ENCODE measurements at places on chromosomes 1 and 21.

DNA sequence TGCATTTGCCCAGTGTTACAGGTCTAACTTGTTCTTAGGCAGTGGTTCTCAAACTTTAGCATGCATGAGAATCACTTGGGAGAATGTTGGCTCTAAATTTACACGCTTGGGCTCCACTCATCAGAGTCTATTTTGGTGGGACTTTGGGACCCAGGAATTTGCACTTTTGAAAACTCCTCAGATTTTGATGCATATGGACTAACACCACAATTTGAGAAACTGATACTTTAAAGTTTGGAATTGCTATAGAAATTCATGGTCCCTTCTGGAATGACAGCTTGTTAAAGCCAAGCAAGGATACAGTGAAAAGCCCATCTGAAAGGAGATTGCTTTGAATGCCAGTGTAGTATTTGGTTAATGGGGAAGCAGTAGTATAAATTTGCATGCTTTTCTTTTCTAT lies 31.5 kb downstream of the GPR52 start:
- no peak for DNase-seq

- no peak for DNase-seq
Observed at GRCh38 chr21:25385911-25386474, 221.3 kb downstream of the MRPL39 start.

DNA sequence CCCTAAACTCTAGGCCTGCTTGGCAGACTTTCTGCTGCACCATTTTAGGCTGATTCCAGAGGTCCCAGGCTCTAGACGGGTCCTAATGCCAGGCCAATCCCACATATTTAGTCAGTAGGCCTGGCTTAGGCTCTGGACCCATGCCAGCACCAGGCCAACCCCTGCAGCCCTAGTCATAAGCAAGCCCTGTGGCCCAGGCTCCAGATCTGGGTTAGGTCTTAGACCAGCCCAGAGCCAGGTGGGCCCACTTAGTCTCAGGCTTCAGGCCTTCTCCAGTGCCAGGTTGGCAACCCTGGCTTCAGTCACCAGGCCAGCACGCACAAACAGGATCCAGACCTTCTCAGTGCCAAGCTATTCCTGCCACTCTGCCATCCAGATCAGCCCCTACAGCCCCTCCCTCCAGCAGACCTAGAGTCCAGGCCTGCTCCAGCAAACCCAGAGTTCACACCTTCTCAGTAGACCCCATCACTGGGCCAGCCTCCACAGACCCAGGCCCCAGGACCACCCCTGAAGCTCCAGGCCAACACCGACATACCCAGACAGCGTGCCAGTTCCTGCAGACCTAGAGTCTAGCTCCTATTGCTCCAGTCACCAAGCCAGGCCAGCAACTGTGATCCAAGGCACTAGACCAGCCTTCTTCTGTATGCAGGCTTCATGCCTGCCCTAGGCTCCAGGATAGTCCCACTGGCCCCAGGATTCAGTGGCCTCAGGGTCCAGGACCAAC lies 467.6 kb downstream of the RWDD3 start:
- no peak for DNase-seq

GRCh38 chr21:33874161-33874560 lies 41.4 kb downstream of the ATP5PO start:
- no peak for DNase-seq

GRCh38 chr1:213997038-213997771 lies 9.4 kb downstream of the PROX1 start:
- DNase-seq = no peak

DNA sequence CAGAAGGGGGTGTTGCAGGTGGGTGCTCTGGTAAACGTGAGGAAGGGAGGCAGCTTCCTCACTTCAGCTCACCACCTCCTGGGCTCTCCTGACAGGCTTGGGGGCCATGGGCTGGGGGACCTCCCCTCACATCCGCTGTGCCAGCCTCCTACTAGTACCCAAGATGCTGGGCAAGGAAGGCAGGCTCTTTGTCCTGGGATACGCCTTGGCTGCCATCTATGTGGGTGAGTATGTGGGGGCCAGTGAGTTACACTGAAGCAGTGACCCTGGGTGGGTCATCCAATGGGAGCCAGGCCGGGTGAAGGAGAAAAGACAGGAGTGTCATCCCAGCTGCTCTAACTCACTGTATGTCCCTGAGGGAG lies 5.7 kb downstream of the DCST1 start:
- no peak for DNase-seq

DNA sequence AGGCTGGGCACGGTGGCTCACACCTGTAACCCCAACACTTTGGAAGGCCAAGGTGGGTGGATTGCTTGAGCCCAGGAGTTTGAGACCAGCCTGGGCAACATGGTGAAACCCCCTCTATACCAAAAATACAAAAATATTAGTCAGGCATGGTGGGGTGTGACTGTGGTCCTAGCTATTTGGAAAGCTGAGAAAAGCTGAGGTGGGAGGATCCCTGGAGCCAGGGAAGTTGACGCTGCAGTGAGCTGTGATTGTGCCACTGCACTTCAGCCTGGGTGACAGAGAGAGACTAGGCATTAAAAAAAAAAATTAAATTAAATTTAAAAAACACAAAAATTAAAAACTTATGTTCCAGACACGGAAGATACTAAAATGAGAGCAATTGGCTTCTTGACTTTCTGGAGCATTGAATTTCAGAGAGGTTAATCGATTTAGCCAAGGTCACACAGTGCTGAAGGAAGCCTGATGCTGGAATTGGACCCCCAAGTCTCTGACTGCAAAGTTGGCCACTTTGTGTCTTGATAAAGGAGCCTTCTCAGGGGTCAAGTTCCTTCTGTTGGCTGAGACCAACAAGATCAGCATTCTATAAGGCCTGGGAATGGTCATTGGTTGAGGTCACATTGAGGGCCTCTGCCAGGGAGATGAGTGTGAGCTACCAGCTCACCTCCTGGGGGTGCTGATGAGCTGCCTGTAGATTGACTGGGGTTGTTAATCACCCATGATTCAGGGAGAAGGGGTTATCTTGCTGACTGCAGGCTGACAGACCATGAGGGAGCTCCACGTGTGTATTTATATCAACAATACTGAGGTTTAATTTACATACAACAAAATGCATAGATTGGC lies 54.3 kb downstream of the RPS6KA1 start:
- peak; percentile 63 for DNase-seq

- no peak for DNase-seq
Observed at GRCh38 chr1:66403007-66403731, 130.8 kb upstream of the SGIP1 start.

GRCh38 chr21:45859762-45860357 lies 121.7 kb upstream of the COL6A1 start:
- no peak for DNase-seq

- DNase-seq = no peak
Observed at GRCh38 chr21:25054689-25055088, 552.6 kb downstream of the MRPL39 start.

- no peak for DNase-seq
Observed at GRCh38 chr1:21337928-21338572, 47.8 kb upstream of the ECE1 start.

DNA sequence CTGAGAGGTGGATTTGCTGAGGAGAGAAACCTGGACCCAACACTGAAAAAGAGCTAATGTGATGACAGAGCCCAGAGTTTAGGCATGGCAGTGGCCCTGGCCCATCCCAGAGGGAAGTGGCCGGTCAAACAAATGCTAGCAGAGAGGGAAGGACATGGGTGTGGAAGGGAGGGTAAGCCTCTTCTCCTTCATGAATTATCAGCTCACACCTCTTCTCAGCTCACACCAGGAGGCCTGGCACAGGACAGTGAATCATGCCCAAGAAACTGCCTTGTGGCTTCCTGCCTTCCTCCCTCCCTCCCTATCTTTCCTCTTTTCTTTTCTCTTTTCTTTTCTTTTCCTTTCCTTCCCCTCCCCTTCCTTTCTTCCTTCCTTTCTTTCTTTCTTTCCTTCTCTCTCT lies 1.3 kb upstream of the SPRR3 start:
- no peak for DNase-seq

DNA sequence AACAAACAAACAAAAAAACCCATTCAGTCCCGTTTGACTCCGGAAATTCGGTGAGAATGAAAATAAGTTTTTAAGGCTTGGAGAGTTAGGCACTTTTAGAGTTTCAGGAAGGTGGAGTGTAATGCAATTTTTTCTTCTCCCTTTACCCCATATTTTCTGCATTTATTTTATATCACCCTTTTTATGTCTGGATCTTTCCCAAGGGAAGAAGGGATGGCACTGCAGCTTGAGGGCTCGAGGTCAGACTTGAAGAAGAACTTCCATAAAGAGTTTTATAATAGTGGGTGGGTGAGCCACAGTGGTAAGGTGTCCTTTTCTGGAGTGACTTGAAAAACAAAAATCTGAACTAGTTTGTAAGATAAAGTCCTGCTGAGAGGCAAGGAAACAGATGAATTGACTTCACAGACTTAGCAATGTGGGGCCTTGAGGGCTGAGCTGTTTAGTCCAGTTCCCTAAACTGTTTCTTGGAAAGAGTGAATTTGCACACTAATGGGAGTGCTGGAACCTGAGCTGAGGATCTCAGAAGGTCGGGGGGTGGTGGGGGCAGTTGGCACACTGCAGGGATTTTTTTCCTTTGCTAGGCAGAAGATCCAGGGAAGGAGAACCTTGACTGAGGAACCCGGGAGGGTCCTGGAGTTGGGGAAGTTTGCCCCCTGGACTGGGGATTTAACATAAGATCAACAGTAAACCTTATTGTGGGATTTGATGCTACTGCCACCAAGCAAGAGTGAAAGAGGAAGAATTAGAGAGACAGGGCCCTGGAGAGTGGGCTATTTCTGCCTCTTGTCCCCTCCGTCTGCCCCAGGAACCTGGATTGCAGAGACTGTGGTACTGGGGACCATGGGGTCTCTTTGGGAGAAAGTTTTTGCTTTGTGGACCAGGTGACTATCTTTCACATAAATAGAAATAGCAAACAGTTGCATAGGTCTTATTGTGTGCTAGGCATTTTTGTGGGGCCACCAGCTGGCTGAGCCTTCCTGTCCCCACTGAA lies 1.8 kb upstream of the MEX3A start:
- no peak for DNase-seq

DNA sequence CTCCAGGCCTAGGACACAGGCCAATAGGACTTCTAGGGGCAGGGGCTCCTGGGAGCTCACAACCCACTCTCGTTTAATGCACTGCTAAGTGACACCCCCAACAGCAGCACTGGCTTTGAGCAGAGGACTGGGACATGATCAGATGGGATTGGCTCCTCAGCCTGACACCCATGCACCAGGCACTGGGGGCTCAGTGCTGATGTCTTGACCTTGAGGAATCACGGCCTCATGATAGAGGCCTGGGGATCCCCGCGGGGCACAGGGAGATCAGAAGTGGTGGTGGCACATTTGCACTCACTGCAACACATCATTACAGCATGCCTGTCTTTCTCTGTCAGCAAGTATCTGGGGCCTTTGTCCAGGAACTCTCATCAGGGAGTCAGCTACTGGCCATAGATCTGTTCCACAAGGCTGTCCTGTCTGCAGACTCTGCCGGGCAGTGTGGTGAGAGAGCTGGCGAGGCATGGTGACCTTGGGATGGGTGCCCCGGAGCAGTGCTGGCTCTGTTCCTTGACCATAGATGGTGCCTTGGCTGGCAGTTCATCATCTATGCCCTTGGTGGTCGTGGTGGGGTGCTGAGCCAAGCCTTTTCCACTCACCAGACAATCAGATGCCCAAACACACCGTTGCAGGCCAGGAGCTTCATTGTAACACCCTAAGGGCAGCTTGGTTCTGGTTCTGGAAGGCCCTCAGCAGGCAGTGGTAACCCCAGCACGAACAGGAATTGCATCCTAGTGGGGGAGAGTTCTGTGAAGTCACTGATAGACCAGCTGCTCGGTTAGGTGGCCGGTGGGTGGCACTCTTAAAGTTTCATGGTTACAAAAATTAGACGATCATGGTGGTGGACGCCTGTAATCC lies 22.2 kb upstream of the PARP1 start:
- no peak for DNase-seq

- no peak for DNase-seq
Observed at GRCh38 chr1:197399755-197400521, 131.9 kb downstream of the CRB1 start.

- no peak for DNase-seq
Observed at GRCh38 chr1:53388963-53389362, 61.1 kb upstream of the LRP8 start.

DNA sequence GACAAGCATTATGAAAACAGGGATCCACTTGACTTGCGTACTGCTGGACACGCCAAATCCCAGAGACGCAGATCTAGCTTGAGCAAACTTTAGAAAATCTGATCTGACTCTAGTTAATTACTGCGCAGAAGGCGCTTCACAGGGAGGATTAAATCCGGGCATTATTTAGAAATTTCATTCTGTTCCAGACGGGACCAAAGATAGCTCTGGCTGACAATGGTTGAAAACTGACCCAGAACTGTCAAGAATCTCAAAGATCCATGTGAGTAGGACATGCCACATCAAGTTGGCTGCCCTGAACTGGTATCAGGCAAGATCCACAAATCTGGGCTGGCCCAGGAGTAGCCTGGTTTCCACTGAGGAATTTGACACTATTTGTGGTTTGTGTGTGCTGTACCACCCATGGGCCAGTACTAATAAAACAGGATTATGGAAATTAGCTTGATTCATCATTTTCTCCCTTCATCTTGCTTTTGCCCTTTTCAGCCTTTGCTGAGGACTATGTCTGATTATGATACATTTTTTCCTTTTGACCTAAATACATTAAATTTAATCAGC lies 171.0 kb downstream of the VAV3 start:
- DNase-seq = no peak

- DNase-seq = peak; percentile 13
Observed at GRCh38 chr21:35578831-35579471, 481.4 kb downstream of the SETD4 start.

GRCh38 chr1:111252786-111253185 lies 25.3 kb downstream of the CHI3L2 start:
- DNase-seq = no peak

DNA sequence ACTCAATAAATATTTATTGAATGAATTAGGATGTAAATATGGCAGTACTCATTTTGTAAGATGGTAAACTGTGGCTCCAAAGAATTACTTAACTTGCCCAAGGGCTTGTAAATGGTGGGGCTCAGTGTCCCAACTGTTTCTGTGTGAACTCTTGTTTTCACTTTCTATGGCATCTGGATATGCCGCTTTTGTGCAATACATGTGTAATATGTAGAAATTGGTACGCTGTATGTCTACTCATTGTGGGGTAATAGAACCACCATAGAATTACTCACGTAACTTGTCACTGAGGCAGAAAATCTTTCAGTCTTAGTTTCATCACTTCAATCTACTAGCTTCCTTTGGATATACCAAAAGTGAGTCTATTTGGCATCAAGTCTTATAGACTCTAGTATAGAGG lies 977 bp downstream of the PRPF3 start:
- peak; percentile 18 for DNase-seq

GRCh38 chr1:178693366-178693765 lies 31.7 kb upstream of the RALGPS2 start:
- no peak for DNase-seq

- DNase-seq = no peak
Observed at GRCh38 chr1:55718758-55719671, 503.9 kb upstream of the USP24 start.

DNA sequence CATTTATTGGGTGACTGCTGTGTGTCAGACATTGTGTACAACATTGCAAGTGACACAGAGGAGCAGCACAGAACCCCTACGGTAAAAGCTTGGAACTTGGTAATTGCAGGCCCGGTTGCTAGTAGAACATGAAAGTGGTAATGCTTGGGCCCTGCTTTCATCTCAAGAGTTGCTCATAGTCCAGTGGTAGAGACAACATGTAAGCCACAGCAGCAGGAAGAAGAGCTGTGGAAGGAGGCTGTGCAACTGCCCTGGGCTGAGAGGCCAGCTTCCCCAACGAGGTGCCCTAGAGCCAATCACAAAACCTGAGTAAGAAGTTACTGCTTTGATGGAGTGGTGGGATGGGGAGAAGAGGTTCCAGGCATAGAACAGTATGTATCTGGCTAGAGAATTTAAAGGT lies 18.4 kb downstream of the CNIH4 start:
- DNase-seq = no peak
